Activated T-cell treated with anti-CD3 and anti-CD28 coated beads, Interleukin-2, amount 50 U/mL, for 72 hours (primary cell): ENCODE measurements at places on chromosomes 1 and 21. TPM values are rescaled to one million over a fixed set of nuclear protein-coding genes. Genes with fewer than 3 reads are reported as not detected.

CAPN8 gene
- total RNA-seq, result not detected

DNA sequence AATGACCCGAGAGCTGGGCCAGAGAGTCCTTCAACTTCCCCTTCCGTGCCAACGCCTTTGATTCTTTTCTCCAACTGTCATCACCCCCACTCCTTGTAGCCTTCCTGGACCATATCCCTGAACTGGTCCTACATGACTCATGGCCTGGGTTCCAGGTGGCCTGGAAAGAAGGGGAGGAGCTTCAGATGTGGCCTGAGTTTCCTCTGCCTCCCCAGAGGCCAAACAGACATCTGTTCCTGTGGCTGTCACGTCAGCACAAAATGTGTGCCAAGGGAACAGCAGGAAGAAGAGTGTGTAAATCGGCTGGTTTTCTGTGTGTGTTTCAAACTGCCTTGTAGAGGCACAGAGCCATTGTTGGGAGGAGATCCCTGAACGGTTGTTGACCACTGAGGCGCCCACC is 24.9 kb upstream of the KIRREL1 start:
- DNase-seq, result no peak

DNA sequence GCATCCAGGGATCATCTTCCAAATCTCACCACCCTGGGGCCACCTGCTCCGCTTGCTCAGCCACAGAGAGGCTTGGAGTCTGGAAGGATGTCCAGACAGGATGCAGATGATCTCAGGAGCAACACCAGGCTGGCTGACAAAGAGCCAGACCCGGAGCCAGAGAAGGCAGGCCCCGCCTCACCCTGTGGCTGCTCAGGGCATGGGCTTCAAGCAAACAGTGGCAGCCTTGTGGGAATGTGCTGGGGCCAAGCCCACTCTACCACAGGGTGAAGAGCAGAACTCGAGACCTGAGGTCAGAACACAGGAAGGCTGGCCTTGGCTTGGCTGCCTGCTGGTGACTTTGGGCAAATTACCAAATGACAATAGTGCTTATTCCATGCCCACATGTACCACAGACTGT is 45.5 kb downstream of the MRPL37 start:
- no peak for DNase-seq

- no peak for DNase-seq
Observed at GRCh38 chr1:202283379-202283844, 58.3 kb downstream of the UBE2T start.

DNA sequence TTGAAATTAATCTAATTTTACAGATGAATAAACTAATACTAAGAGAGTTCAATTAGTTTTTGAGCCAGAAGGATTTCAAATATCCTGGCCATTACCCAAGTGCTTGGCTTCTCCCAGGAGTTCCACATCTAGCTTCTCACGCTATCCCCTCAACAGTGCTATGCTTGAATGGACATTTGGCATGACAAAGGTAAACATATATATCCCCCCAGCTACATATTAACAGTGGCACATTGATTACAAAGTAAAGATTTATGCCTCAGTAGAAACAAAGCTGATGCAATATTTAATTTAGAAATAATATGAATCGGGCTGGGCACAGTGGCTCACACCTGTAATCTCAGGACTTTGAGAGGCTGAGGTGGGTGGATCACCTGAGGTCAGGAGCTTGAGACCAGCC is 434.6 kb upstream of the PRMT6 start:
- no peak for DNase-seq
